ENCODE measurements at places on chromosomes 3 and 15. TPM values are rescaled to one million over a fixed set of nuclear protein-coding genes. Genes with fewer than 3 reads are reported as not detected.

Gene RASGRP1
- 55.5 TPM for total RNA-seq

Gene PLSCR5
- not detected for total RNA-seq

Gene MAGEL2
- not detected for total RNA-seq

Gene LSAMP
- total RNA-seq: not detected

Gene PLAAT1
- total RNA-seq: 0.55 TPM

Gene GOLGA6B
- total RNA-seq: not detected

Gene PLSCR2
- not detected for total RNA-seq

Gene TERC
- total RNA-seq: 29.0 TPM
